ENCODE measurements at places on chromosomes 11 and 22. TPM values are rescaled to one million over a fixed set of nuclear protein-coding genes. Genes with fewer than 3 reads are reported as not detected.

FOSL1 gene
- total RNA-seq = not detected

TRIM49 gene
- not detected for total RNA-seq

SPCS2 gene
- total RNA-seq = 28.9 TPM

HPX gene
- 4.4 TPM for total RNA-seq

TRPT1 gene
- total RNA-seq = 10.3 TPM

PHETA2 gene
- total RNA-seq = 1.8 TPM

SLC17A6 gene
- total RNA-seq = 15.8 TPM

PACSIN3 gene
- 2.5 TPM for total RNA-seq

ART5 gene
- total RNA-seq = not detected

OR8G5 gene
- total RNA-seq = not detected

SELENOH gene
- total RNA-seq = 35.3 TPM

C22orf31 gene
- not detected for total RNA-seq

RAG1 gene
- 0.36 TPM for total RNA-seq

KCTD14 gene
- 2.8 TPM for total RNA-seq

MMP13 gene
- 0.18 TPM for total RNA-seq

PHOX2A gene
- total RNA-seq = not detected

PKP3 gene
- 0.73 TPM for total RNA-seq

NLRP14 gene
- total RNA-seq = 1.6 TPM

DDTL gene
- 3.8 TPM for total RNA-seq

KRTAP5-1 gene
- not detected for total RNA-seq

TPH1 gene
- 0.82 TPM for total RNA-seq

ACRV1 gene
- 0.18 TPM for total RNA-seq

TSGA10IP gene
- total RNA-seq = not detected

OSM gene
- total RNA-seq = 0.27 TPM

SLC25A17 gene
- 18.0 TPM for total RNA-seq

OR52I2 gene
- not detected for total RNA-seq

SCGB1C1 gene
- not detected for total RNA-seq

MMP12 gene
- total RNA-seq = not detected

SYT8 gene
- not detected for total RNA-seq

SYT13 gene
- 62.3 TPM for total RNA-seq

MS4A7 gene
- 3.5 TPM for total RNA-seq

SH3BP1 gene
- total RNA-seq = 1.4 TPM

ATXN10 gene
- total RNA-seq = 180 TPM

ZNF70 gene
- total RNA-seq = 6.7 TPM

PKDREJ gene
- under 0.01 TPM for total RNA-seq

FAM180B gene
- not detected for total RNA-seq

SCGB1D2 gene
- not detected for total RNA-seq

CCDC89 gene
- total RNA-seq = 1.4 TPM

BBOX1 gene
- 3.0 TPM for total RNA-seq

RASD2 gene
- total RNA-seq = 1.5 TPM

SHANK3 gene
- total RNA-seq = 6.4 TPM

EXPH5 gene
- 8.8 TPM for total RNA-seq

NCF4 gene
- 1.2 TPM for total RNA-seq

F2 gene
- total RNA-seq = 0.18 TPM

RFPL2 gene
- 0.73 TPM for total RNA-seq

C11orf91 gene
- total RNA-seq = not detected

BIRC3 gene
- total RNA-seq = 1.1 TPM

CREB3L1 gene
- total RNA-seq = 2.4 TPM

TCF20 gene
- total RNA-seq = 33.2 TPM

SCGB2A2 gene
- not detected for total RNA-seq

APOBEC3B gene
- not detected for total RNA-seq

TAF10 gene
- 11.3 TPM for total RNA-seq

SORL1 gene
- 41.6 TPM for total RNA-seq

APOL5 gene
- not detected for total RNA-seq

DNAJB7 gene
- not detected for total RNA-seq

RASSF10 gene
- 7.2 TPM for total RNA-seq

TEX12 gene
- 0.54 TPM for total RNA-seq

Data from cerebellum (tissue), 4 donors.